ENCODE measurements at places on chromosomes 3 and 15.

DNA sequence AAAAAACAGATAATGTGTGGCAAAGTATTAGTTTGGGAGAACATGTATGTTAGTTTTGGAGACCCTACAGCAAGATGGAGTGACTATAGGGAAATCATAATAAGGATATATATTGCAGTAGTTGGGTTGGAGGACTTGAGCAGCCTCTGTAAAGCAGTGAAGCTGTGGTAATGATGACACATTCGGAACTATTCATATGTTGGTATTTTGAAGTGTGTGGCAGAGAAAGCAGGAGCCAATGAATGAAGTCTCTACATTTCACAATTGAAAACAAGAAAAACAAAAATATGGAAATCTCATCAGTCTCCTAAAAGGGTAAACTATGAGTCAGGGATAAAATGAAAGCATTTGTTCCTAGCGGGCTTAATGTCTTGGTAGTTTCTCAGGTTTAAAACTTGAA lies 645.9 kb downstream of the OTOL1 start:
- DNase-seq = no peak

- DNase-seq = no peak
Observed at GRCh38 chr15:73001840-73002239, 50.4 kb upstream of the NEO1 start.

GRCh38 chr3:34202975-34203374 lies 404.5 kb downstream of the PDCD6IP start:
- DNase-seq = no peak

DNA sequence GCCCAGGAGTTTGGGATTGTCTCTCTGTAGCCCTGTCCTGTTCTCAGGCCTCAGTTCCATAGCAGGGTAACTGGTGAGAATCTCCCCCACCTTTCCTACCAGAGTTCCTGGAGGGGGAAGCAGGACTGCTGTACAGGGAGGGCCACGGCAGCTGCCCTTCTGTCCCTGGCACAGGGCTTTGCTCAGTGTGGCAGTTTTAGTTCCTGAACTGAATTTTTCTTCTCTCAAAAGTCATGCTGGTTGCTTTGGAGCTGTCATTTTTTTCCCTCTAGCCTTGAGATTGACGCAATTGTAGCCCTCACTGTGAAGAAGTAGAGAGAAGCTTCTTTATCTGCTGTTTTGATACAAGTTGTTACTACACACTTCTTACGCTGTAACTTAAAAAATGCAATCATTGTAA lies 55.5 kb downstream of the TPRG1 start:
- DNase-seq = no peak

- DNase-seq = no peak
Observed at GRCh38 chr3:179410999-179411398, 40.3 kb downstream of the GNB4 start.

DNA sequence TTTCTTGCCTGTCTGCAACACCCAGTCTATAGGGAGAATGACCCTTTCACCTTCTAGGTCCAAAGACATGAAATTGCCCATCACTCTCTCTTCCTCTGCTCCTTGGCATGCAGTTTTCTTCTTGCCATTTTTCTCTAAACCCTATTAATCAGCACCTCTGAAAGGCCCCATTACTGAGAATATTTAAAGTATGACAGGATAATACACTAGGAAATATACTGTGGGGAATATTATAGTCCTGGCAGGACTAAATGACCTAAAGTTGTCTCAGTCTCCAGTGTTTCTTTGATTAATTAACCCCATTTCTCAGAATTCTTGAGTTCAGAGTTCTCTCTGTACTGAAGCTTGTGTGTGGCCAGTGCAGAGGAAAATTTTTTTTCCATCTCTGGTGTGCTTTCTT lies 730.7 kb downstream of the AGBL1 start:
- DNase-seq = no peak

DNA sequence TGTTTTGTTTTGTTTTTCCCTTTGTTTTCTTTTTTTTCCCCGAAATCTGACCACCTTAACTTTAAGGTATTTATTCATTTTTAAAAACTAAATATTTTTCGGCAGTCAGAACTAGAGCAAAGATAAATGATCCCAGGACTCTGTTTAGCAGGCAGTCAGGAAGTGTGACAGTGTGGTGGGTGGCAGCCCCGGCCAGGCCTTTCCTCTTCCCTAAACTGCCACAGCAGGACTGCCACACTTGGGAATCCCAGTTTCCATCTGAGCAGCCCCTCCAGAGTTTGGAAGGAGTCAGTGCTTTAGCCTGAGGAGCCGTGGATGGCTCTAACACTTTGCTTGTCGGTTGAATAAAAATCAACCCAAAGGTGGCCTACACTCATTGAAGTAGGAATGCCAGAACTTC lies 6.9 kb downstream of the CCRL2 start:
- no peak for DNase-seq

- no peak for DNase-seq
Observed at GRCh38 chr3:66393333-66394005, 107.4 kb downstream of the LRIG1 start.

GRCh38 chr15:48244921-48245320 lies 38.8 kb downstream of the SLC12A1 start:
- no peak for DNase-seq

- DNase-seq = no peak
Observed at GRCh38 chr3:169509780-169510692, 153.5 kb downstream of the MECOM start.

- no peak for DNase-seq
Observed at GRCh38 chr3:79848876-79849275, 81.1 kb upstream of the ROBO1 start.

DNA sequence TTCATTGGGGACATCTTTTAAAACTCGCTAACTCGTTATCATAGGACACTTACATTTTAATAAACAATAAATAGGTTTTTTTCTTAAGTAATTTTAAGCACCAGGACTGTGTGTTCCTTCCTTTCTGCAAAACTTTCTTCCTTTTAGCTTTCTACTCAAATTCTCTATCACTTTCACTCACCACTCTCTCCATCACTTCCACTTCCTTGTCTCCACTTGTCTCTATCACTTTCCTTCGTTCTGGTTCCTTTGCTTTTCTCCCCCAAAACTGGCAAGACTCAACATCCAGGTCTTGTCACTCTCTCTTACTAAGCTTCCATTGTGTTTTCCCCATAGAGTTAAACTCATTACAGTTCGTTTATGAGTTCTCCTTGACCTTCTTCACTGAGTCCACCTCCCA lies 99.0 kb downstream of the ZPLD1 start:
- DNase-seq = no peak

DNA sequence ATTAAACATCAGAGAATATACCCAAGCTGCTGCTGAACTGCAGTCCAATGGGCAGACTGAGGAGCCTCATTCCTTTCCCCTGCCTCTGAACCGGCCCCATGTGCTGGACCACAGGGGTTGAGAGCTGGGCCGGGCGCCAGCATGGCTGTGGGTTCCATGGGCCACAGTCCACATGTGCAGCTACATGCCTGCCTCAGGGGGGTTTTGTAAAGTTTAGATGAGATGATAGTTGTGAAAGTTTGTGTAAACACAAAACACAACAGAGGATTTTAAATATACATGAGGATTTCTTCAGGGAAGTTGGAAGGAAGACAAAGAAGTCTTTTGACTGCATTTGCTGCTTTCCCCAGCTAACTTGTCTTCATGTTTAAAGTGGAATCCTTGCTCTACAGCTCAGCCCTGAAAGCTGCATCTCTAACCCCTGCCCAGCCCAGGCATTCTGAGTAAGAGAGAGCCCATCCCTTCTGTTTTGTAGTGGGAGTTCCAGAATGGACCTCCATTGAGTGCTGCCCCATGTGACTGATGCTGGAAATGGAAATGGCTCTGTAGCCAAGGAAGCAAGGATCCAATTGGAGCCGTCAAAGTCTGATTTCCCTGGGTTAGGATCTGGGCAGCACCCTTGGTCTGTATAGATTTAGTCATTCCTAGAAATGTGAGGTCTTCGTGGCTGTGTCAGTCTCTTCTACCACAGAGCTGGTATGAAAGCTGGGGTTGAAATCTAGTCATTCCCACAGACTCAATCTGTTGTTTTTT lies 17.5 kb downstream of the SLC12A8 start:
- no peak for DNase-seq

DNA sequence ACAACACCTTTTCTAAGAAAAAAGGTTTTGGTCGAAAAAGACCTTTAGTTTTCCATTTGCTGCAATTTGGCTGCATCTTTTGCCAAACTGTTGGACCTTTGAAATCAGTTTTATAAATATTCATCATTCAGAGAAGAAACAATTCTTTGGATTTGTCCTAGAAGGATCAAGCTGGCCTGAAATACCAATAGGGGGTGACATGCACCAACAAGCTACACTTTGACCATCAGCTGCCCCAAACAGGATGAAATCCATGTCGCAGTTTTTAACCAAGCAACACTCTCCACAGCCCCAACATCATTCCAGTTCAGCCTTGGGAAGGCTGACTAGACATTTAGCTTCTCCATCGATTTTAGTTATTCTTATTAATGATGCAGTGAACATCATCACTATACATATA lies 9.8 kb downstream of the RPL15 start:
- no peak for DNase-seq

DNA sequence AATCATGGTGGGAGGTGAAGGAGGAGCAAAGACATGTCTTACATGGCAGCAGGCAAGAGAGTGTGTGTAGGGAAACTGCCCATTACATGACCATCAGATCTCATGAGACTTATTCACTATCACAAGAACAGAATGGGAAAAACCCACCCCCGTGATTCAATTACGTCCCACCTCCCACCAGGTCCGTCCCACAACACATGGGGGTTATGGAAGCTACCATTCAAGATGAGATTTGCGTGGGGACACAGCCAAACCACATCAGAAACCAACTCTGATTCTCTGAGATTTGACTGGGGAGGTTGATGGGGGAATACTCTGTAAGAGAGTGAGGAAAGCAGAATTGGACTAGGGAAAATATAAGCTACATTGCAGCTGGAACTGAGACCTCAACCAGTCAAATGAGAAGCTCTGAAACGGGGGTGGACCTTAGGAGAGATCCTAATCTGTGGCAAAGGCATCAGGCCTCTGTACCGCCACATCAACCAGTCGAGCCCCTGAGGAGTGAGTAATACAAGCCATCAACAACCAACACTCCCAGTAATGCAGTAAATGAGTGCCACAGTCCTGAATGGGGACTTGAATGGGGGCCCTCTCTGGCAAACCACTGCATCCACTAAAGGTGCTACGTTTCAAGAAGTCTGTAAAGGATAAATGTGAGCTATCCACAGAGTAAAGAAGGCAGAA lies 207.9 kb upstream of the GADL1 start:
- no peak for DNase-seq

- no peak for DNase-seq
Observed at GRCh38 chr15:74451322-74451721, 9.6 kb downstream of the UBL7 start.

GRCh38 chr15:36024031-36024688 lies 478.2 kb upstream of the DPH6 start:
- no peak for DNase-seq

GRCh38 chr3:104005815-104006214 lies 1360.9 kb upstream of the ALCAM start:
- DNase-seq = no peak

- DNase-seq = no peak
Observed at GRCh38 chr3:170228093-170228766, 6.0 kb downstream of the PRKCI start.

DNA sequence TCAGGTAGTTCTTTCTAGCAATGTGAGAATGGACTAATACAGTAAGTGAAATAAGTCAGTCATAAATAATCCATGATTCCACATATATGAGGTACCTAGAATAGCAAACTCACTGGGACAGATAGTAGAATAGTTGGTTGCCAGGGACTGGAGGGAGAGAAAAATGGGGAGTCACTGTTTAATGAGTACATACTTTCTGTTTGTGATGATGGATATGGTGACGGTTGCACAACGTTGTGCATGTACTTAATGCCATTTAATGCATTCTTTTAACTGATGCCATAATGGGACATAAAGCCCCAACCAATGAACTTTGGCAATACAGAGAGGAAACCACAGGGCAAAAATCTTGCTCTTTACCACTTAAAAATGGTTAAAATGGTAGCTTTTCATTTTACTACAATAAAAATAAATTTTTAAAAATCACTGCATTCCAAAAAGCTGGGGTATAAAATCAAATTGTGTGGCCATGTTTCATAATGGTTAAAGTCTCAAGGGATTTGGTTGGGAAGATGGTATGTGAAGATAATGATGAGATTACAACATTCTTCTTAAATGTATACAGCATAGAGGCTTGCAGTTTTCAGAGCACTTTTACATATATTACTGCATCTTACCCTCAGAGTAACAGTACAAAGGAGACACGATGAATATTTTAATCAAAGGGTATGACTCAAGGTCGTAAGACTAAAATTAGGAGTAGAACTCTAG lies 45.2 kb downstream of the ADAM10 start:
- no peak for DNase-seq

- DNase-seq = no peak
Observed at GRCh38 chr15:66021496-66022162, 152.3 kb downstream of the RAB11A start.

DNA sequence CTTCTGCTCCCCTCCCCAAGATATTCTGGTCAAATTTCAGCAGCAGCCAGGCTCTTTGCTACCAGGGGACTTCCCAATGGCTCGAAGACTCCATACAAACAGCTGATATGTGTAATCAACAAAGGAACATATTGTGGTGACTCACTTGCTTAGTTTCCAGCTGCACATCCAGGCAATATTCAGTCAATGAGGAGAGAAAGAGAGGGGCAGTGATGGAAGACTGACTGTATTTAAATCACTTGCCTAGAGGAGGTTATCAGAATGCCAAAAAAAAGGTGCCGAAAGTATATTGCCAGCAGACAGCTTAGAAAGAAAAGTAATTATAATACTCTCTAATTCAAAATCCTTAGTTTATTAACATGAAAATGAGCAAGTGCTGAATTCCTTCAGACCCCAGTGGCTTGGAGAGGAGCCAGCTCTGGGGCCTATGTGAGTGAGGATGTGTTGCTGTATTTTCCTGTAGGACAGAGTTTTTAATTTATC lies 236.5 kb downstream of the LRTM1 start:
- no peak for DNase-seq

- no peak for DNase-seq
Observed at GRCh38 chr3:23830869-23831484, 25.2 kb downstream of the UBE2E1 start.

DNA sequence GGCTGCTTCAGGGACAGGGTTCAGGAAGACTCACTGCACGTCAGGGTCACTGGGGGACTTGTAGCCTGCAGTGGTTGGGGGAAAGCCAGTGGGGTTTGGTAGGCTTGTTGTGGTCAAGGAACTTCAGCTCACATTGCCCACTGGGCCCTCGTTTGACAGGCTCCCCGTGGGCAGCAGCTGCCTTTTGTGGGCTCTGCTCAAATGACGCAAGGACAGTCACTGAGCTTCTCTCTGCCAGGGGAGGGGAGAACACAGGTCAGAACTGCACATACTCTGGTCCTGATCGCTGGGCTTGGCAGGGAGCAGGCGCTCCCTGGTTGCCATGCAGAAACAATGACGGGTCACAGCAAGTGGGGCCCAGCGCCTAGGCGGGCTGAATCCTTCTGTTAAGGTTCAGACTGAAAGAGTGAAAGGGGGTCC lies 45.5 kb downstream of the FAM174B start:
- DNase-seq = no peak

DNA sequence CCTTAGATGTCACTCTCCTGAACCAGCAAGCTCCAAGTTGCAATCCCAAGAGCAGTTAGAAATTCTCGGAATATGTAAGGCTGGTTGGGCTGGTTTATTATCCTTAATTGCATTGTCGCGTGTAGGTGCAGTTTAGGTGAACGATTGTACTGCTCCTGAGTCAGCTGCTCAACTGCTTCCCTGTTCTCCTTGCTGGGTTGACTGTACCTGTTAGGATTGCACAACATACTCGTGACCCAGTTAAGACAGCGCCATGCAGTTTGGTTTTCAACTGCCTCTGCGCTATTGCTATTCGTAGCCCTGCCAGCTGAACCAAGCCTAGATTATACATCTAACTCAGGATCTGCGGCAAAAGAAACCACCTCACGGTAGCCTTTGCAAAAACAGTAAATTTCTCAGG lies 41.0 kb downstream of the BCL2L10 start:
- no peak for DNase-seq

All from stimulated activated CD4-positive, alpha-beta T cell treated with anti-CD3 and anti-CD28 coated beads, Interleukin-15, amount 100 ng/mL, for 1 hour (primary cell).